ENCODE measurements at places on chromosomes 2 and 18.

GRCh38 chr18:36532815-36533214 lies 235.3 kb downstream of the FHOD3 start:
- DNase-seq = no peak

DNA sequence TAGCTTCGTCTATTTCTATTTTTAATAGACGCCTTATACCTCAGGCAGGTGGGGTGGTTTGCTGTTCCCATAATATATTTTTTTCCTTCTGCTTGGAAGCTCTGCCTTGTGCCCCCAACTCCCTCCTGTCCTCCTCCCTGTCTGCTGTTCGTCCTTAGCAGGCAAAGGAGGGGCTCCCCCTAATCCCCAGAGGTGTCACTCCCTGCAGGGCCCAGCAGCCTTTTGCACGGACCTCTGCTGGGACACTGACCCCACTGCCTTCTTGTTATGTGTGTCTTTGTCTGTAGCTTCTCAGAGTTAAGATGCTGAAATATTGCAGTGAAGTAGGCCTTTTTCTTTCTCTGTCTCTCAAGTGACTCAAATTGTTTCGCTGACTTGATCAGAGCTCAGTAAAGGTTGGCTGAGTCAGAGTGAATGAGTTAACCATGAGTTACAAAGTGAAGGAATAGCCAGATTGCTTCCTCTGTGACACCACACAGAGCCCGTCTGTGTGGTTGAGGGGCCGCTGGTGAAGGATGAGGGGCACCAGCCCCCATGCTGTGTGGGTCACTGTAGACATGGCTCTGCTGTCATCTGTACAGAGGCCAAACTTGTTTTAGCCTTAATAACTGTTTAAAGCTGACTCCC lies 47.7 kb downstream of the PRKCE start:
- DNase-seq = no peak

- DNase-seq = no peak
Observed at GRCh38 chr2:20397811-20398447, 47.3 kb upstream of the PUM2 start.

DNA sequence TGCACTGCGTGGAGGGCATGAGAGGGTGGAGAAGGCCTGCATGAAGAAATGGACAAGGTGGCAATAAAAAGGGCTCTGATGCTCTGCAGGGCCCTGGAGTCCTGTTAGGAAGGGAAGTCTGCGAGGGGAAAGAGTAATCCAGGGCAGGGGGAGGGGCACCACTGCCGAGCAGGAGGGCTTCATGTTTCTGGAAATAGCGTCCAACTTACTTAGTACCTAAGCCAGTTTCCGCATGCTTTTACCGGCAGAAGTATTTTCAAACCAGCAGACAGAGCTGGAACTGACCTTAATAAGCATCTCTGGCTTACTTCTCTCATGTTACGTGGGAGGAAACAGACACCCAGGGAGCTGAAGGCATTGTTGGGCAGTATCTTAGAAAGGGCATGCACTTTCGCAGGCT lies 156.7 kb downstream of the GALNT14 start:
- DNase-seq = no peak

- no peak for DNase-seq
Observed at GRCh38 chr18:32612651-32613050, 142.0 kb upstream of the GAREM1 start.

- no peak for DNase-seq
Observed at GRCh38 chr2:227412877-227413276, 25.1 kb upstream of the SCYGR1 start.

DNA sequence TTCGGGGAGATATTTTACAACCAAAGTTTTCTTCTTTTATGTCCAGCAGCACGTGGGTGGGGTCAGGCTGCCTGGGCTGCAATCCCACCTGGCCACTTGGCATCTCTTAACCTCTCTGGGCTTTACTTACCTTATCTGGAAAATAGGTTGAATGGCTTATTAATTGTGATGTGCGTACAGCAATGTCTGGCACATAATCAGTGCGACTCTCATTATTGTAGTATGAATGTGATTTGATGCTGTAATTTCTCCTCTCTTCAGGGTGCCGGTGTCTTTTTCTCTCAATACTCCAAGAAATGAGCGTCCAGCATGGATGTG lies 2.0 kb upstream of the ZAP70 start:
- DNase-seq = no peak

DNA sequence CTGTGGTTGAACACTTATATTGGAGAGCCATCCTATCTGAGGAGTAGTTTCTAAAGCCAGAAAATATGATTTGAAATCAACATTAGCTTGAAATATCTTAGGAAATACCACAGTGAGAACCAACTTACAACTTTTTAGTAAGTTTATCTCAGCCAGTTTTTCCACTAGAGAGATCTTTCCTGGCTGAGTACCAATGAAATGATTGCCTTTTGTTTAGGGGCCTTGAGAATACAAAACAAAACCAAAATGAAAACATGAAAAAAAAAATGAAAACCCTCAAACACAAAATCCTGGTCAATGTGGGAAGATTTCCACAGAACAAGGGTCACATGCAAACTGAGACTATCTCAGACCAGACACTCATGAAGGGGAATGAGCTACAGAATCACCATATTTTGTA lies 429.0 kb downstream of the SETBP1 start:
- DNase-seq = no peak

GRCh38 chr2:145715601-145716000 lies 1195.7 kb upstream of the ZEB2 start:
- DNase-seq = no peak

GRCh38 chr2:24336811-24337210 lies 23.5 kb downstream of the ITSN2 start:
- no peak for DNase-seq

DNA sequence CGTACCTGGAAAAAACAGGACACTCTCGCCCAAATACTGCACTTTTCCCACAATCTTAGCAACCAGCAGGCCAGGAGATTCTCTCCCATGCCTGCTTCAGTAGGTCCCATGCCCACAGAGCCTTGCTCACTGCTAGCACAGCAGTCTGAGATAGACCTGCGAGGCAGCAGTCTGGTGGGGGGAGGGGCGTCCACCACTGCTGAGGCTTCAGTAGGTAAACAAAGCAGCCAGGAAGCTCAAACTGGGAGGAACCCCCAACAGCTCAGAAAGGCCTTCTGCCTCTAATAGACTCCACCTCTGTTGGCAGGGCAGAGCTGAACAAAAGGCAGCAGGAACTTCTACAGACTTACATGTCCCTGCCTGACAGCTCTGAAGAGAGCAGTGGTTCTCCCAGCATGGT lies 1202.8 kb upstream of the ACVR2A start:
- no peak for DNase-seq

DNA sequence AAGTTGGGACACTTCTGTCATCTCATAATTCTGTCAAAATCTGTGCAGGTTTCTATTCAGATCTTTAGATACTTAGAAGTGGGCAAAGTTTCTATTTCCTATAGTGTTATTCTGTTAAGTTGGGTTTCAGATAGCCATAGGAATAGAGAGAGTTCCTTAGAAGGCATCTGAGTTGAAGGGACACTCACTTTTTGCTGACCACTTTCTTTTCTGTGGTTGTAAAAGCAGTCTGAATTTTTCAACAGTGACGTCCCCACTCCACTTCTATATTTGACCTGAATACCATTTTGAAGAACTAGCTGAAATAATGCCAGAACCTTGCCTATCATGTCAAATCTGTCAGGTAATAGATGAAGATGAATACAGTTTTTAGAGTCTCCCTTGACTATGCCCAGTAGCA lies 267.3 kb downstream of the SPAG16 start:
- no peak for DNase-seq

- DNase-seq = no peak
Observed at GRCh38 chr18:8249811-8250210, 359.4 kb upstream of the RAB12 start.

GRCh38 chr2:187529977-187530721 lies 24.1 kb downstream of the TFPI start:
- no peak for DNase-seq

- no peak for DNase-seq
Observed at GRCh38 chr18:63119647-63120046, 199.9 kb downstream of the BCL2 start.

- DNase-seq = no peak
Observed at GRCh38 chr2:62435720-62436119, 70.3 kb downstream of the TMEM17 start.

GRCh38 chr2:39475006-39475405 lies 37.9 kb upstream of the MAP4K3 start:
- no peak for DNase-seq

DNA sequence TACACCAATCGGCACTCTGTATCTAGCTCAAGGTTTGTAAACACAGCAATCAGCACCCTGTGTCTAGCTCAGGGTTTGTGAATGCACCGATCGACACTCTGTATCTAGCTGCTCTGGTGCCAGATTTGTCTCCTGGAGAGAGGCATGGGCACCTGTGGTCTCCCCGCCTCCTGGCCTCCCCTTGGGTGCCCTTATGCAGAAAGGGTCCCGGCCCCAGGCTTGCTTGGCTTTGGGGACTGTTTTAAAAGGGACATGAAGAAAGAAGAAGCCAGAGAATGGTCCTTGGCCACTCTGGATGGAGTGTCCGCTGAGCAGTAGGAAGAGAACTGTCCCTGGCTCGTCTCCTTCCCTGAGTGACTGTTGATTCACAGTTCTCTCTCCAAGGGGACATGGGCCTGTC lies 11.5 kb upstream of the ALPP start:
- DNase-seq = no peak

- DNase-seq = no peak
Observed at GRCh38 chr2:113705982-113706523, 50.4 kb downstream of the SLC35F5 start.

GRCh38 chr18:62196079-62196478 lies 9.0 kb downstream of the RELCH start:
- DNase-seq = no peak

DNA sequence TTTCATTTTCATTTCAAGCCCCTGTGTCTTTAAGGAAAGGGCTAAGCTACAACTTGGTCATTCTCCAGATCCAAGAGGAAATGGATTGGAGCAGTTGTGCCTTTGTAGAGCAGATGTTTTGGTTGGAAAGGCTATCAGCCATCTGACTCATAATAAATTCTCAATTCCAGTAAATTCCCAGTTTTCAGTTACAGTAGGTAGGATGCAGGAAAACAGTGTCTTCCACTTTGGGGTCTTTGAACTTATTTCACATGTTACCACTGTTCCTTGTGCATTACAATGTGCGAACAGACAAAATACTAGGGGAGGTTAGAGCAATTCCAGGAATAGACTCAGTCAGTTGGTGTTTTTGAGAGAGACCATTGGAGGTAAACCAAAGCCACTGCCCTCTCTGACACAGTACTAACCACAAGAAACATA lies 211.9 kb downstream of the BABAM2 start:
- no peak for DNase-seq

GRCh38 chr18:37721544-37722522 lies 156.2 kb upstream of the CELF4 start:
- no peak for DNase-seq
